Activated T-cell treated with anti-CD3 and anti-CD28 coated beads for 1 hour (primary cell): ENCODE measurements at places on chromosomes 4 and X.

- DNase-seq = peak; percentile 17
Observed at GRCh38 chr4:26873391-26874026, 12.9 kb downstream of the STIM2 start.

- DNase-seq = no peak
Observed at GRCh38 chrX:113919387-113919786, 664.5 kb upstream of the HTR2C start.

GRCh38 chrX:63658920-63659319 lies 126.1 kb downstream of the ARHGEF9 start:
- DNase-seq = no peak

DNA sequence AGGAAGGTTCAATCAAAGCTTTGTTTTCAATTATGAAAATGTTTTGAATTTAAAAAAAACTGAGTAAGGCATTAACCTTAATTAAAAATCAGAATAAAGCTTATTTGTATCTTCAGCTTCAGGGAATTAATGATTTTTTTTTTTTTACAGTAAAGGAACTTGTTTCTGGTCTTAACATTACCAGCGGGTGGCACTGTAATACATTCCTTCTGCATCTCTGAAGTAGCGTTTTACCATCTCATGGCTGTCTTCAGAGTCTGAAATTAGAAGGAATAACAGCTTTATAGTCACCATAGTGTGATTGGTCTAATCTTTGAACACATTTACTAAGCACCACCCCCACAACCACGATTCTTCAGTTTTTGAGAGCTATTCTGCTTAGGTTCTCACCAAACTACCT lies 102.6 kb downstream of the IL1RAPL2 start:
- DNase-seq = no peak

DNA sequence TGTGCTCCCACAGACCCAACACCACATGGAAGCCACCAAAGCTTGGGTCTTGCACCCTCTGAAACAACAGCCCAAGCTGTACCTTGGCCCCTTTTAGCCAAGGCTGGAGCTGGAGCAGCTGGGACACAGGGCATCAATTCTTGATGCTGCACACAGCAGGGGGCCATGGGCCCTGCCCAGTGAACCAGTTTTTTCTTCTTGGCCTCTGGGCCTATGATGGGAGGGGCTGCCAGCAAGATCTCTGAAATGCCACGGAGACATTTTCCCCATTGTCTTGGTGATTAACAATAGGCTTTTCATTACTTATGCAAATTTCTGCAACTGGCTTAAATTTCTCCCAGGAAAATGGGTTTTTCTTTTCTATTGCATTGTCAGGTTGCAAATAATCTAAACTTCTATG lies 49.0 kb downstream of the SPANXA2 start:
- no peak for DNase-seq

GRCh38 chr4:112075129-112075753 lies 70.0 kb upstream of the FAM241A start:
- no peak for DNase-seq

GRCh38 chr4:65667506-65668041 lies 2.7 kb downstream of the EPHA5 start:
- DNase-seq = no peak

GRCh38 chr4:90584051-90584450 lies 456.9 kb downstream of the CCSER1 start:
- no peak for DNase-seq

GRCh38 chr4:11635342-11635741 lies 206.6 kb upstream of the HS3ST1 start:
- no peak for DNase-seq

- no peak for DNase-seq
Observed at GRCh38 chr4:151690876-151691275, 69.9 kb downstream of the GATB start.

DNA sequence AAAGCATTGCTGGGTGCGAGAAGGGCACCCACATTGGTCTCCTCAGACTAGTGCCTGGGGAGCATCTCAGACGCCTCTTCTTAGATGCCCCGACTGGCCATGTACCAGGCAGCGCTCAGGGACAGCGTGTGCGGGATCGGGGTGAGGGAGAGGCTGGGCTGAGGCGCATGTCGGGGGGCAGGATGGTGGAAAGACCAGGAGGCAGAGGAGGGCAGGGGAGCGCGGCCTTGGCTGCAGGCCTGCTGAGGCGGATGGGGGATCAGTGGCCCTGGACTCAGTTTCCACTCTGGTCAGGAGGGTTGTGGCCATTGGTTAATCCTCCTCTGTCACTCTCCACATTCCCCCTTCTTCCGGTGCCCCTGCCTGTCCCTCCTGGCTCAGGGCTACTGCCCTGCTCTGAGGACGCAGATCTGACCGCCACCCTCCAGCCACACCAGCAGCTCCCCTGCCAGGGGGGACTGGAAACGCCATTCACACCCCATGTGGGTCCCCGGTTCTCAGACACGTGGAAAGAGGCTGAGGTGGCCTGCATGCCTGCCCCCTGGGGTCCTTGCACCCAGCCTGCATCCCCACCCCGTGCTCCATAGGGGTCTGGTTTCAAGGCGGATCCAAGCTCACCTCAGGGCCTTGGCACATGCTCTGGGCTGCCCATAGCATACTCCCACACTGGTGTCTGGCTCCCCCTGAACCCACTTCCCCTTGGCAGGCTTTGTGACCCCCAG lies 105.9 kb downstream of the CPZ start:
- DNase-seq = no peak

GRCh38 chrX:136452614-136453013 lies 35.1 kb upstream of the BRS3 start:
- no peak for DNase-seq

GRCh38 chr4:184831153-184831552 lies 5.4 kb upstream of the ACSL1 start:
- no peak for DNase-seq

GRCh38 chr4:22077571-22077970 lies 129.0 kb upstream of the KCNIP4 start:
- no peak for DNase-seq

- DNase-seq = no peak
Observed at GRCh38 chrX:15204130-15204751, 65.6 kb downstream of the ASB9 start.

DNA sequence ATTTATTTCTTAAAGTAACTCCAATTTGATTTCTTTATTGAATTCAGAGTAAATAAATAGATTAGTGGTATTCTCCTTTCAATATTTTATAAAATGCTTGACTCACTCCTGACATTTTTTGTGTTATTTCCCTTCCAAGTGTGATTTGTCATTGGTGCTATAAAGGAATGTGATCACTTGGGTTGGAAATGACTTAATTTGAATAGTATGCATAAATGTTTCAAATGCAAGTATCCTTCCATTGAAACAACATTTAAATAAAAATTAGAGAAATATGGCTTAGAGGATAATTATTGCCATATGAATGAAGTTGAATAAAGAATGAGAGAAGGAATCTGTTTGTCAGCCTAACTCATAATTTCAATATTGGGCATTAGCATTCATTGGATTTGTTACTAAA lies 182.7 kb downstream of the PABPC4L start:
- no peak for DNase-seq

DNA sequence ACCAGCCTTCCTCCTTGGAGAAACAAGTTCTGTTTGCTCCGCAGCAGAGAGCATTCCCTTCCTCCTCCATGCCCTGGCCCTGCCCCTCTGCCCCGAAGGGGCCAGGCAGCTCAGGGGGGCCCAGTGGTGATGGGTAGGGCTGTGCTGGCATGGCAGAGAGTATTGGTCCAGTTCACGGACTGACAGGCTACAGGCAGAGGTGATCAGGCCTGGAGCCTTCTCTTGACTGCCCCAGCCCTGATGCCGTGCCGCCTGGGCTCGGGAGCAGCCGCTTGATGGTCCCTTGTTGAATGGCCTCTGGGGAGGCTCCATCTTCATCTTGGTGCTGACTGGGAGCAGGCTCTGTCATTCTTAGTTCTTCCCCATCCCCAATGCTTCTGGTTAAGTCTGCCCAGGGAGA lies 9.6 kb downstream of the NLGN3 start:
- no peak for DNase-seq

- DNase-seq = no peak
Observed at GRCh38 chrX:66553973-66554372, 84.9 kb downstream of the EDA2R start.

DNA sequence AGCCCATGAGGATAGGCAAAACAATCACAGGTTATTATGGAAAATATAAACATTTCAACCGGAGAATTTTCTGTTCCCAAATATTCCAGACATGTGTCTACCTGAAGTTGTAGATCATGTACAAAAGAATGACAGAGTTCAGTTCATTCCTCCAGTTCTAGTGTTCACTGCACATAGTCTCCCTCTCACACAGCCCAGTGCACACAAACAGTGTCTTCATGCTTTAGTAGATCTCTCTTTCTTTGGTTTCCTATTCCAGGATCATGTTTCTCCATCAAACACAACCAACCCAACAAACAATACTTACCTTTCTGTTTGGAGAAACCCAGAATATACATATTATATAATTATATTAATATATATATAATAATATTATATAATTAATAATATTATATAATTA lies 671.9 kb downstream of the TRIML1 start:
- DNase-seq = no peak

- no peak for DNase-seq
Observed at GRCh38 chrX:41781500-41781899, 57.5 kb downstream of the GPR82 start.

GRCh38 chrX:153592966-153593688 lies 5.8 kb downstream of the CCNQ start:
- no peak for DNase-seq

- no peak for DNase-seq
Observed at GRCh38 chrX:97039363-97040029, 155.8 kb downstream of the RPA4 start.

GRCh38 chr4:89056953-89057398 lies at the start of gene FAM13A:
FAM13A (minus strand) TSS chr4:89057185; CDS start chr4:89056964, 221 bp downstream.
- no peak for DNase-seq

- DNase-seq = no peak
Observed at GRCh38 chrX:34437586-34437985, 219.5 kb downstream of the TMEM47 start.

DNA sequence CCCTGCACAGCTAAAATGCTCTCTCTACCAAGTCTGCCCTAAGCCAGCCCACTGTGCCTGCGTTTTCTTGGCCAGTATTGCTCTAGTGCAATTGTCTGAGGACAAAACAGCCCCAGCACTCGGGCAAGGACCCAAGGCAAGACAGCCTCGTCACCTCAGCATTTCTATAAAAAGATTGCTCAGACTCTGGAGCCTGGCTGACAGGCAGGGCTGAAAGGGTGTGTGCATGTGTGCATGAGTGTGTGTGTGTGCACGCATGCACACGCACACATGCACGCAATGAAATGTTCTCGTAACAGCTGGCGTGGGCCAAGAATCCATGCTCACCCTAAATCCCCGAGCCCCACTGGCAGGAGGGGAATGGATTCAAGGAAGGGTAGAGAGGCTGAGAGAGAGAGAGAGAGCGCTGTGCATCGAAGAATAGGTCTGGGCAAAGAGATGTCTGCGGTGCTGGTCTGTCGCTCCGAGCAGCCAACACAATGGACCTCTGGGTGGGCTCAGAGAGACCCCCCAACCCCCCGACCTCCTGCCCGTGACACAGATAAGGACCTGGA lies 579.2 kb downstream of the BCOR start:
- no peak for DNase-seq

GRCh38 chrX:97524340-97524739 lies 640.6 kb downstream of the RPA4 start:
- DNase-seq = no peak

GRCh38 chr4:25358515-25359275 lies 18.4 kb upstream of the ANAPC4 start:
- no peak for DNase-seq

GRCh38 chrX:9462456-9462855 lies 2.4 kb upstream of the TBL1X start:
- no peak for DNase-seq

- DNase-seq = no peak
Observed at GRCh38 chr4:55765070-55765469, 54.5 kb upstream of the EXOC1L start.

DNA sequence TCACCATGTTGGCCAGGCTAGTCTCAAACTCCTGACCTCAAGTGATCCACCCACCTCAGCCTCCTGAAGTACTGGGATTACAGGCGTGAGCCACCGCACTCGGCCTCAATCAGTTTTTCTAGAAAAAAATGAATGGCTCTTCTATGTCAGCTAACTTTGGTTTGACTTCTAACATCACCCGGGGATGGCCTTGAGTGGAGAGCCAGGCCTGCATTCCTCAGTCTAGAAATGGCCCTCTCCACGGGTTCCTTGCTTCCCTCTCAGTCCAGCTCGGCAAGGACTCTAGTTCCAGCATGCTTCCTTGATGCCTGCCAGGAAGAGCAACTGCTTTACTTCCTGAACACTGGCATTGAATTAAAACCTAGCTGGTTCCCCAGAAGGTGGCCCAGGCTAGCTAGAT lies 39.0 kb downstream of the SLC25A5 start:
- no peak for DNase-seq

- DNase-seq = no peak
Observed at GRCh38 chr4:124713185-124713592, 657 bp upstream of the ANKRD50 start.

DNA sequence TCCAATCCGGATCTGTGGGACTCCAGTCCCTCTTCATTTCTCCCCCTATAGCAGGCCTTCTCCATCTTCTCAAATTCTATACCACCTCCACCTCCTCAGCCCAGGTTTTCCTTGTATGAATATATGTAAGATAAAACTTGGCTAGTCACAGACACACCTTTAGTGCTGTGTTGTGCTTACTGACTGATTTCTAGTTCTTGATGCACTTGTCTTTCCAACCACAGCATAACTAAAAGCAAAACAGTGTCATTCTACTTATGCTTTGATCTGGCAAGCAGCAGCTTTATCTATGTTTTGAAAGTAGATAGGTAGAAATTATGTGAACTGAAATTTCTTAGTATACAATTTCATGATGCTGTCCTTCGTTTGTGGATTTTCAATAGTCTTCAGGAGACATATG lies 47.5 kb downstream of the CCNI start:
- no peak for DNase-seq

GRCh38 chrX:106875151-106875550 lies 28.0 kb downstream of the RIPPLY1 start:
- DNase-seq = no peak

DNA sequence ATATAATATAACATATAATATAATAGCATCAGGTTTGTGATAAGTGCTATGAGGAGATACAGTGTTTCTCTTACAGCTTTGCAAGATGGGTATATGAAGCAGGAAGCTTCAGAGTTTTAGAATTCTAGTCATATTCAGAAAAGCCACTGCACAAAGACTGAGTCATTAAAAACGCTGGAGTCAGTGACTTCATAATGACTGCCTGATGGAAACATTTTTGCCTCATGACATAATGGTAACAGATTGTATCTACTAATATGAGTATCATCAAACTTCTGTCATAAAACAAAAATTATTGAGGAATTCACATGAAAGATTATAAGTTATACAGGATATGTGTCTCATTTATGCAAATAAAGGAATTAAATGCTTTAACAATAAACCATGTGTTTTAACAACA lies 46.8 kb downstream of the EPHA5 start:
- no peak for DNase-seq
